ENCODE measurements at places on chromosomes 2 and 18. TPM values are rescaled to one million over a fixed set of nuclear protein-coding genes. Genes with fewer than 3 reads are reported as not detected.

- no peaks in the 10 kb centered on the region for H3K27me3 ChIP-seq
- no peaks in the 10 kb centered on the region for H3K36me3 ChIP-seq
- DNase-seq = peak; percentile 62
- H3K4me1 ChIP-seq = peaks cover 31% of the 10 kb centered on the region
- peak overlapping the region; percentile 85 for H3K27ac ChIP-seq
Measured at GRCh38 chr2:222792001-222792611, 68.7 kb upstream of the ACSL3 start.

The SERPINB12 gene
- total RNA-seq = not detected

GRCh38 chr2:147438882-147439281, 405.9 kb upstream of the ACVR2A start:
- no peaks in the 10 kb centered on the region for H3K27me3 ChIP-seq
- no peaks in the 10 kb centered on the region for H3K36me3 ChIP-seq
- no peaks in the 10 kb centered on the region for H3K4me1 ChIP-seq

GRCh38 chr18:10663750-10664149, 137.9 kb downstream of the NAPG start:
- H3K27ac ChIP-seq = no peak overlapping the region
- DNase-seq = no peak
- no peaks in the 10 kb centered on the region for H3K4me1 ChIP-seq
- H3K4me3 ChIP-seq = no peak overlapping the region

GRCh38 chr2:119230219-119231185, 6.9 kb downstream of the STEAP3 start:
- H3K27me3 ChIP-seq = no peaks in the 10 kb centered on the region
- no peak overlapping the region for H3K4me3 ChIP-seq
- no peak overlapping the region for H3K27ac ChIP-seq
- no peaks in the 10 kb centered on the region for H3K4me1 ChIP-seq
- DNase-seq = no peak

DNA sequence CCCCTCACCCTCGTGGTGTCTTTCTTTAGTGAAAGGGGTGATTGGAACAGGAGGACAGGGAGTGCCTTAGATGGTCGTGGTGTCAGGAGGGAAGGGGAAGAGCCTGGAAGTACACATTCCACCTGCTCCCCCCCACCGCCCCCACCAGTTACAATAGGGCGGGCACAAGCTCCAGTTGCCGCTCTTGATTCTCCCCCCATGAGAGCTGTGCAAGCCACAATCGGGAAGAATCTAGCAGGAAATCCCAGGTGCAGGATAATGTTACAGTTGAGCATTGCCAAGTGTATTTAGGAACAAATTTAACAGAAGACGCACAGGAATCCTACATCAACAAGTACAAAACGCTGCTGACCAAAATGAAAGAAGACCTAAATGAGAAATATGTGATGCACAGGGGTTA, 73.6 kb downstream of the ASAP2 start:
- DNase-seq = no peak
- no peaks in the 10 kb centered on the region for H3K27me3 ChIP-seq
- no peak overlapping the region for H3K4me3 ChIP-seq
- H3K4me1 ChIP-seq = peaks cover 57% of the 10 kb centered on the region
- peaks cover 29% of the 10 kb centered on the region for H3K36me3 ChIP-seq
- no peak overlapping the region for H3K27ac ChIP-seq

The HTRA2 gene
- 21.2 TPM for total RNA-seq

DNA sequence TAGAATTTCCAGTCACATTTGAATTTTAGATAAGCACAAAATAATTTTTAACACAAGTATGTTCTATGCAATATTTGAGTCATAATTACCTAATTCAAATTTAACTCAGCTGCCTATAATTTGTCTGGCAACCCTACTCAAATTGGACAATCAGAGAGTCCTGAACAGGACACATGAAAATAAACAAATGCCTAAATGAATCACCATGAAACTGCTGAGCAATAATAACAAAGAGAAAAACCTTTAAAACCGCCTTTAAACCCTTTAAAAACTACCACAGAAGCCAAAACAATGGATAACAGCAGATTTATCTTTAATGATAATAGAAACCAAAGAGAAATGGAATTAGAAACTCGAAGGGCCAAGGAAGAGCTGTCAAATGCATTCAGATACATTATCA, 39.5 kb downstream of the ARL4C start:
- H3K27ac ChIP-seq = no peak overlapping the region
- DNase-seq = no peak
- no peaks in the 10 kb centered on the region for H3K4me1 ChIP-seq
- H3K27me3 ChIP-seq = no peaks in the 10 kb centered on the region

- H3K4me3 ChIP-seq = no peak overlapping the region
- H3K27ac ChIP-seq = peak overlapping the region; percentile 53
- peak; percentile 72 for DNase-seq
- H3K4me1 ChIP-seq = peaks cover 7% of the 10 kb centered on the region
Measured at GRCh38 chr2:61978522-61978921, 73.0 kb downstream of the COMMD1 start.

DNA sequence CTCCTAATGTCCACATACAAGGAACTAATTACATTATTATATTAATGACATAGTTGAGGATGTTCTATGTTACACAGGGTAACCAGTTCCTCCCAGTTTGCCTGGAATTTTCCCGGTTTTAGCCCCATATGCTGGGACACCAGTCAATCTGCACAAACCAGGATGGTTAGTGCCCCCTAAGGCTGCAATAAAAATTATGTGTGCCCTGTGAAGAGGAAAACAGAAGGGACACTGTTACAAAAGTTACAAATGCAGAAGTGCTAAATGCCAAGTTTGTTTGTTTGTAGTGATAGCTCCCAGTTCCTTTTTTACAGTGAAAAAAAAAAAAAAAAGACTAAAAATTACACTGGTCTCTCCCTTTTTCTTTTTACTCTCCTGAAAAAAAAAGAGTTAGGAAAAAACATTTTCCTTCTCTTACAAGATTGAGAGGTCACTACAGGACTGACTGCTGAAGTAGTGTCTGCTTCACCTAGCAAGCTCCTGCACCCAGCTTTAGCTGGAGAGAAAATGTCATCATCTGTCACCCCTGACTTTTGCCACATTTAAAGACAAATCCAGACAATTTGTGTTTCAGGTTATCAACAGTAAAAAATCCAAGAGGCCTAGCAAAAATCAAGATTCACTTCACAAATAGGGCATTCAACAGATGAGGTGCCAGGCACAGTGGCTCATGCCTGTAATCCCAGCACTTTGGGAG, 3.2 kb downstream of the ANKRD44 start:
- DNase-seq = no peak
- no peak overlapping the region for H3K4me3 ChIP-seq
- H3K36me3 ChIP-seq = no peaks in the 10 kb centered on the region
- H3K27ac ChIP-seq = no peak overlapping the region

- H3K27me3 ChIP-seq = no peaks in the 10 kb centered on the region
- H3K4me3 ChIP-seq = no peak overlapping the region
- no peaks in the 10 kb centered on the region for H3K4me1 ChIP-seq
- H3K36me3 ChIP-seq = no peaks in the 10 kb centered on the region
Measured at GRCh38 chr18:55012008-55012407, 52.7 kb upstream of the CCDC68 start.

DNA sequence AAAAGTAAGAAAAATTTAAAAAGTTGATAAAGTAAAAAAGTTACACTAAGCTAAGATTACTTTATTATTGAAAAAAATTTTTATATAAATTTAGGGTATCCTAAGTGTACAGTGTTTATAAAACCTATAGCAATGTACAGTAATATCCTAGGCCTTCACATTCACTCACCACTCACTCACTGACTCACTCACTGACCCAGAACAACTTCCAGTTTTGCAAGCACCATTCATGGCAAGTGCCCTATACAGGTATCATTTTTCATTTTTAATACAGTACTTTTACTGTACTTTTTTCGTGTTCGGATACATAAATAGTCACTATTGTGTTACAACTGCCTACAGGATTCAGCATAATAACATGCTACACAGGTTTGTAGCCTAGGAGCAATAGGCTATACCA, 8.9 kb upstream of the THUMPD2 start:
- no peaks in the 10 kb centered on the region for H3K27me3 ChIP-seq
- DNase-seq = no peak
- H3K27ac ChIP-seq = no peak overlapping the region
- H3K36me3 ChIP-seq = no peaks in the 10 kb centered on the region
